ENCODE measurements at places on chromosomes 5 and 9.

- DNase-seq = no peak
Observed at GRCh38 chr5:157750320-157750719, 6.8 kb downstream of the LSM11 start.

GRCh38 chr5:64110222-64110621 is 55.4 kb upstream of the RNF180 start:
- DNase-seq = no peak

DNA sequence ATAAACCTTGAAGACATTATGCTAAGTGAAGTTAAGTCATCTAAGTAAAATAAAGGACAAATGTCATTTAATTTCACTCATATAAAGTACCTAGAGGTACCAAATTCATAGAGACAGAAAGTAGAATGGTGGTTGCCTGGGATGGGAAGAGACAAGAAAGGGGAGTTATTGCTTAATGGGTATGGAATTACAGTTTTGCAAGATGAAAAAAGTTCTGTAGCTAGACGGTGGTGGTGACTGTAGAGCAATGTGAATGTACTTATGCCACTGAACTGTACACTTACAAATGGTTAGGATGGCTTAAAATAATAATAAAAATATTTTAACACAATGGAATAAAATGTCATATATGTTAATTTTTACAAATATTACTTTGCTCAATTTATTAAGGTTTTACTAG is 128.0 kb downstream of the MPDZ start:
- no peak for DNase-seq

- DNase-seq = no peak
Observed at GRCh38 chr5:39131210-39132127, 57.3 kb upstream of the RICTOR start.

DNA sequence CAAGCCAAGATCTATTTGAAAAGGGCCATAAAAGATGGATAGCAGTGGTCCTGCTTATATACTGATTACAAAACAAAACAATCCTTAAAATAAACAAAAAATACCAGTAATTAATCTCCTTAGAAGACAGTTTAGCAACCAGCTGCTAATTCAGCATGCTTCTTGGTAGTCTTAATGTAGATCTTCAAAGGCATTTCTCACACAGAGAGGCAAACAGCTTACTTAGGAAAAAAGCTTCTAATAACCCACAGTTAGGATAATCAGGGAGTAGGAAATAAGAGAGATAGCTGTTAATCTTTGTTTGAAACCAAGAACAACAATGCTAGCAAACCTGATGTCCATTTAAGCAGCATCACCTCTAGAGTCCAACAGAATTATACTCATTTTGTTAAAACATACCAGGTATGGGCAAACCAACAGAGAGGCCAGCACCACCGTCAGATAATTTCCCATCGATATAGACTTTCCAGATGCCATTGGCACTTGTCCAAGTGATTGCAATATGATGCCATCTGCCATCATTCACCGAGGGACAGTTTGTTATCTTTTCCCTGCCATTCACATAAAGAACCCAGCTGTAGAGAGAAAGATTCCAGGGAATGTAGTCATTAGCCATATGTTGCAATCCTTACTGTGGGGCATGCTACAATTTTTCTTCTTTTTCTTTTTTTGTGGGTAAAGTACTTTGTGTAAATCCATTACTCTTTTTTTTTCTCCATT is 105.6 kb upstream of the TXNDC8 start:
- no peak for DNase-seq

DNA sequence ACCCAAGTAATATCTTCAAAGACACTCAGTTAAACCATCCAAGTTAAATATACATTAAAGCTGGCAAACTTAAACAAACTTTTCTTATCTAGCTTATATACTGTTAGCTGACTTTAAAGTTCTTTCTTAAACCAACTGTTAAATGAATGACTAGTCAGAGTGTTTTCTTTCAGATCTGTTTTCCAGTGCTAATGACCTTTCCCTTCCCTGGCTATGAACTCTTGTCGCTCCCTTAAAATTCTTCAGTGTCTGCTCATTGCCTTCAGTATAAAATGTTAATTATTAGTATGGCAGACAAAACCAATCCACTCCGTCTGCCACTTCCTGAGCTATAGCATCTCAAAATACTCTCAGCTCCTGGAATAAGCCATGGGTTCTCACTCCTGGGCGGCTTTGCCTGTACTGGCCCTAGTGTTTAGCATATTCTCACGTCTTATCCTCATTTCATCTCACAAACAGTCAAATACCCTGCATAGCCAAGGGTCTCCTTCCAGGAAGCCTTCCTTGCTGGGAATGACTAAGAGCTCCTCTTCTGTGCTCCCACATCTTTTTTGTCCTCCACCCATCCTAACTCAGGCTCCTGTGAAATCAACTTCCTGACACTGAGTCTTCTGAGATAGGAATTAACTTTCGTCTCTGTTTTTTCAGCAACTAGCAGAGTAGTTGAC is 87.7 kb downstream of the VCAN start:
- DNase-seq = no peak

DNA sequence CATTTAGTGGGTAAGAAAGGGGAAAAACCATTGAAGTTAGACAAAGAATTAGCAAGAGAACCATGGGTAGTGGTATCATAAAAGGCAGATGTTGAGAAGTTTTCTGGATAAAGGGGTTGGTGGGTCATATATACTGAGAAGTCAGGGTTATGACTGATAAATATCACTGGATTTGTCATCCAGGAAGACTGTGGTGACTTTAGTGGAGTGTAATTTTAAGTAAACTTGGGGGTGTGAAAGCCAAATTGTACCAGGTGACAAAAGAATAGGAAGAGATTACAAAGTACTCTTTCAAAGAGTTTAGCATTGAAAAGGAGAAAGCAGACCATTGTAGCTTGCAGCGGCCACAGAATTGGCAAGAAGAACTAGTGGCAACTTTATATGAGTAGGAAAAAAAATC is 315.2 kb upstream of the DMAC1 start:
- DNase-seq = no peak

DNA sequence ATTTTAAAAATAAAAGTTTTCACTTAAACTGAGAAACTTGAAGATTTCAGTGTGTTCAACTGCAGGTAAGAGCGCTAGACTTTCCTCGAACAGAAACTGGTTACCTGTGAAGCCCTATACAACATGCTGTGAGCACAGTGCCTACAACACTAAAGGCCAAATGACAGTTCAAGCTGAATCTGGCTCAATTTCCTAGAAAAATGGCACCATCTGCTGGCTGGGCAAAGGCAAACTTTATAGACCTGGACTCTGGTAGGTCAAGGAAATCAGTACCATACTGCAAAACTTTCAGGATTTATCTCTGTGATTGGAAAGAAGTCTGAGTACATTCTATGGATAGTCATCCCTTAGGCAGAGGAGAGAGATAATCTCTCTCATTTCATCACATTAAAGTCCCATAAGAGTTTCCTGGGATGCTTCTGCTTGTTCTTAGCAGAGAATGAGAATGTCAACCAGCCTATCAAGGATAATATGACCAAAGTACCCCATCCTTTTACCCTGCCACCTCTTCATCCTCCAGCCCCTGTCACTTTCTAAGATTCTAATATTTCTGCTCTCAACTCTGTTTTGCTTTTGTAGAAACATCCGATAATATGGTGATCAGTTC is 31.8 kb upstream of the FOXB2 start:
- no peak for DNase-seq

DNA sequence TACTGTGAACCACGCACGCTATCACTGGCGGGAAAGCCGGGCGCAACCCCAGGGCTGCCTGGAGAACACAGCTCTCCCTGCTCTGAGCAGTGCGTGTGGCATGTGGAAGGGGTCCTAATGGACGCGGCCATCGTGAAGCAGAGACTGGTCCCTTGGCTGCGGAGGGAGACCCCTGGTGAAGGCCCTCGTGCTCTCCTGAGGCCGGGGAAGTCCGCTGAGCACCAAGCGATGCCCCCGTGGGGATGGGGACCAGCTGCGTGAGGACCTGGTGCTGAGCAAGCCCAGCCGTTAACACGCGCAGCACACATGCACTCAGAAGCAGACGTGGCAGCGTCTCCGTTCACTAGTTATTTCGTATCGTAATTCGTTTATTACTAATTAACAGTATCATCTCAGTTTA is 24.4 kb downstream of the SLC12A7 start:
- DNase-seq = no peak

GRCh38 chr5:87233143-87233542 is 34.5 kb upstream of the RASA1 start:
- DNase-seq = no peak

DNA sequence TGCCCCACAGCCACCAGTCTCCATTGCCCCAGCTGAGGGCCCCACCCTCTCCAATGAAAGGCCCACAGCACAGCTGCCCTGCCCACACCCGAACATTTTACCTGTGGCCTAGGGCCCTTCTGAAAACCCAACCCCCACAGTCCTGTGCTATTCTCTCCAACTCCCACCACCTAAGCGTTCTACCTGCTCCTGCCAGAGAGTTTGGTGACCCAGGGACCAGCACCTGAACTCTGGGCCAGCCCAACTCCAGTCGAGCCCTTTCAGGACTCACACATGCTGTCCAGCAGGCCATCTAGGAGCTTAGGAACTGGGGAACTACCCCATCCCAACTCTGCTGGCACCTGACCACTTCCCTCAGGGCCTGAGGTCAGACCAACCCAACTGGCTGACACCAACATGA is 562.3 kb downstream of the DNAH5 start:
- DNase-seq = no peak

DNA sequence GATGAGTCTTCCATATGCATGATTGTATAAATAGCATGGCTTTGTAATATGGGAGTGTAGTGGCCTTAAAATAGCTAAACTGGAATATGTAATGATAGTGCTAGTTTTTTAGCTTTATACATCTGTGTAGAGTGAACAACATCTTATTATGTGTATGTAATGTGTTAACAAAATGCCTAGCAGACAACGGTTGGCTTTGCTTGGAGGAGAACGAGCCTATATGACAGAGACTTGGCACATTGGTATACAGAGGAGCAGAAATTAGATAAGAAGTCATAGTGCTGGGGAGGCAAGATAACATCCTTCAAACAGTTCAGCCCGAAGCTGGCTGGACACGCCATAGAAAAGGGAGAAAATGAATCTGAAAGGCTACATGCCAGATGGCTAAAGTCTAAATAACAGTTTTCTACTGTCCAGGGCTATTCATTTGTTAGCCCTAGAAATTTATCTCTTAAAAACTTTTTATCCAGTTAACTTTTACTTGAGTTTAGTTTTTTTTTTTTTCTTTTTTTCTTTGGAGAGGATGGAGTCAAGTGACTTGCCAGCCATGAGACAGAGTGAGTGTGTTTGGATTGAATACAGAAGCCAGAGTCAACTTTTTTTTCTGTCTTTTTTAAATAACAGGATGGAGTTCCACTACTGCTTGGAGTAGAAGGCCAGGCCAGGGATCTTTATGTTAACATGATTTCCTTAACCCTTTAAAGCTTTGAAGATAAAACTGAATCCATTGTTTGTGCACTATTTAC is 214.4 kb upstream of the ACTBL2 start:
- no peak for DNase-seq
